ENCODE measurements at places on chromosomes 12 and 14.

GRCh38 chr12:130768120-130768519 is 52.0 kb upstream of the RIMBP2 start:
- no peak for DNase-seq

DNA sequence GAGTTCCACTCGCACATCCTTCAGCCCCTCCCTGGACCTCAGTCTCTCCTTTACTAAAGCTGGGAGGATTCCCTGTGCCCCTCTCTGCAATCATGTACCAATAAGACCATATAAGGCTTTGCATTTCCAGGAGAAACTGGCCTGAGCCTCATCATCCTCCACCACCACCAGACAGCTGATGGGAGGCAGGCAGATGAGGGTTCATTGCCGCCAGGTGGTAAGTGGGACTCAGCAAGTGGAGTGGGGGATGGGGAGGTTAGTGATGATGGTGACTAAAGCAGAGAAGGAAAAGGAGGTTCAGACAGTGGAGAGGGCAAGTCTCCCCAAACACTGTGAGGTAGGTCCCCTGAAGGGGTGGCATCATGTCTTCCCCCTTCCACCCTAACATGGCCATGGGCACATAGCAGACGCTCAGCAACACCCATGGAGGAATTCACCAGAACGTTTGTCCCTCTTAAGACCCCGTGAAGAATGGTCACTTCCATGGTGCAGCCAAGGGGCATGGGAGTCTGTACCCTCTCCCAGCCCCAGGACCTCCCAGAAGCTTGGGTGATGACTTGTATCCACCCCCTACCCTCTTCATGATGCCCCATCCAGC is 4.5 kb upstream of the TNFRSF1A start:
- no peak for DNase-seq

GRCh38 chr12:52358575-52359350 is 8.5 kb downstream of the KRT85 start:
- no peak for DNase-seq

DNA sequence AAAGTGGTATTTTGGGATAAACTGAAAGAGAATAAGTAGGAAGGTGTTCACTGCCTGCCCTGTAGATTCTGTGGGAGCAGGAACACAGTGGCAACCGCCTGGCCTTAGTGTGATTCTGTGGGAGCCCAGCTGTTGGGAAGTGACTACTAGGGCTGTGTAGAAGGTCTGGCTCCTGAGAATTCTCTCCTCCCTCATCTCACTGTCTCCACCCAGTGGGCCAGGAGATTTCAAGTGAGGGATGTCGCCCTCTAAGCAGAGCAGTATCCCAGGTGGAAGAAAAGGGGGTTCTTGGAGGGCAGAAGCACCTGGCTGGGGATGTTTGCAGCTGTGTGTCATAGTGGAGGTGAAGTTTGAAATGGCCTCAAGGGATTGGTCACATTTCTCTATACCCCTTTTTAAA is 113.7 kb downstream of the TBC1D30 start:
- no peak for DNase-seq

- DNase-seq = no peak
Observed at GRCh38 chr12:32706335-32707024, 27.4 kb downstream of the DNM1L start.

- DNase-seq = no peak
Observed at GRCh38 chr14:75702616-75703261, 41.7 kb downstream of the TTLL5 start.

GRCh38 chr14:73757381-73757780 is 43.2 kb upstream of the PNMA1 start:
- DNase-seq = no peak

DNA sequence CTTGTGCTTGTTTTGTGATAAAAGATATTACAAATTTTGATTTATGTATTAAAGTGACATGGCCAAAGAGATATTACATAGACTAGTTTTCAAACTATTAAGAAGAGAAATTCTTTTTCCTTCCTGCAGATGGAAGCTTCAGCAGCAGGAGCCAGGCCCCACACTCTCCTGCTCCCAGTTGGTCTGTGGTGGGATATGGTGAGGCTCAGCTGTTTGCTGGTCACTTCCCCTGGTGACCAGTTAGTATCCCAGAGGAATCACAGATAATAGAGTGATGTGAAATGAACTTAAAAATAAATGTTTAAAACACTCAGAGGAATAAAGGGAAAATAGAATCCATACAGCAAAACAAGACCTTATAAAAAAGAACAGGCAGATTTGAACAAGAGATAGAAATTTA is 154.7 kb downstream of the KTN1 start:
- DNase-seq = no peak

GRCh38 chr12:68200854-68201253 is 24.8 kb downstream of the IL26 start:
- DNase-seq = no peak

- no peak for DNase-seq
Observed at GRCh38 chr12:109624467-109624866, 50.9 kb downstream of the MVK start.

DNA sequence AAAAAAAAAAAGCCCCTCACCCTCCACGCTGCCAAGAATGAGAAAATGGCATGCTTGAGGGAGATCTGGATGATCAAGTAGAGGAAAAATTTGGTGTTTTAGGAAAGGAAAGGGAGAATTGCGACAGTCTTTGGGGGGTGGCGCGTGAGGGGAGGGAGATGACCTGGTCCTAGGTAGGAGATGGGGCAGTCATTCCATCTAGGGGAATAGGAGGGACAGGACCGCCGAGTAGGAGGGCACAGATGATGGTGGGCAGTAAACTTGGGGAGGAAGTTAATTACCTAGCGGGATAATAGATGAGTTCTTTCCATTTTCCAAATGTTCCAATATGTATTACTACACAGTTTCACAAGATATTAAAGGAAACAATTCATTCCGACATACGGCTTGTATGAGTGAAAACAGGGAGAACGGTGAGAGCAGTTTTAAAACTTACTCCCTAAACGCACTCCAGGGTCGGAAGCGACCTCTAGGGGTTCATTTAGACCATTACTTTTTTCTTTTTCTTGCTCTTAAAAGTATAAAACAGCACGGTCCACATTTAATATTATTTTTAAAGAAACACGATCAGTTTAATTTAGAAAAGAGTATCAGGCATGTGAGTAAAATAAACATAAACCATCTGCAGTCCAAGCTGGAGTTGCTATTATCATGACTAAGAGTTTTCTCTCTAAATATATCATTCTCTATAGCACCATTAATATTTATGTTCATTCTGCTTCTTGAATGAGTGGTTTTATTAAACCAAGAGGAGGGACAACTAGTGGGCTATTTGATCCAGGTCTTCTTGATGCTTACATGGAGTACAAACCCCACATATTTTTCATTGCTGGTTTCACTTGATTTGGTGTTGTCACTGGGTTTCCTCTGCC is 3.0 kb upstream of the FNTB start:
- DNase-seq = no peak

GRCh38 chr12:83461336-83461935 is 774.7 kb downstream of the TMTC2 start:
- DNase-seq = no peak

GRCh38 chr14:99676657-99677056 is 7.4 kb upstream of the CYP46A1 start:
- no peak for DNase-seq

DNA sequence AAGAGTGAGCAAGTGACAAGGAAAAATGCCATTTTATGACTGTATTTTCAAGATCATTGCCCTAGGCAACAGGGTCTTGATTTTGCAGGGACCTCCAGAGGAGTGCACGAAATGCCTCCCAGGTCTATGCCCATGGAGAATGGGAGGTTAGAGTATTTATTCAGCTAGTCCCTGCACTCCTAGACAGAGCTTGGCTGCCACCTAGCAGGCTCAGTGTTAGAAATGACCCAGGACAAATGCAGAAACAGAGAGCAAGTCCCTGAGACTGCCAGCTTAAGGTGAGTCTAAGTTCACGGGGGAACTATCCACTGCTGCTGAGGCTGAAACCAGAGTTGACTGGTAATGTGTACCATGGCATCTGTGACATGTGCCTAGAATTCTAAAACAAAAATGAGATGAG is 506.4 kb downstream of the MED13L start:
- DNase-seq = no peak

GRCh38 chr12:27272373-27273028 is 28.4 kb downstream of the STK38L start:
- DNase-seq = no peak

- DNase-seq = no peak
Observed at GRCh38 chr12:122722387-122722786, 5.8 kb upstream of the HCAR3 start.
